ENCODE measurements at places on chromosomes 3 and 15.

DNA sequence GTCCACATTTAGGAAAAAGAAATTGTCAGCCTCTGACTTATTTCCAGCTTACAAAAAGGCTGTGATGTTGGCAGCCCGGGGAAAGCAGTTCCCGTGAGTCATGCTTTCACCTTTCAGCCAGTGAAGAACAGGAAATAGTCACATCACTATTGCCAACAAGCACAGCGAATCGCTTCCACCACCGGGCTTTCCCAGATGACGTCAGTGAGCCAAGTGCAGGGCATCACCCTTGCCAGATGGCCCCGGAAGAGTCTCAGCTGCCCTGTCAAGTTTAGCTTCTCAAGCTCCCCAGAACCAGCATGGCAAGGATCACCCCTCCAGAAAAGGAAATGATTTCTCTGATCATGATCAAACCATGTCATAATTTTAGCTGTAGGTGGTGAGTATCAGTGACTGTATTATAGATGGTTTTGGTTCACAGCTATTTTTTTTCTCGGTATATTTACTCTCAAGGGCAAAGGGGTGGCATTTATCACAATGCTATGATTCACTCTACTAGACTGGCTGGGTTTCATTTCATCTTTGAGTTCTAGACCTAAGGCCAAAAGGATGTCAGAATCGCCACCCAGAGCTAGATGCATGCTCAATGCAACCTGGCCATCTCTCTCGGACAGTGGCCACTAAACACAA, 32.9 kb downstream of the B3GNT5 start:
- peak; percentile 100 for DNase-seq

DNA sequence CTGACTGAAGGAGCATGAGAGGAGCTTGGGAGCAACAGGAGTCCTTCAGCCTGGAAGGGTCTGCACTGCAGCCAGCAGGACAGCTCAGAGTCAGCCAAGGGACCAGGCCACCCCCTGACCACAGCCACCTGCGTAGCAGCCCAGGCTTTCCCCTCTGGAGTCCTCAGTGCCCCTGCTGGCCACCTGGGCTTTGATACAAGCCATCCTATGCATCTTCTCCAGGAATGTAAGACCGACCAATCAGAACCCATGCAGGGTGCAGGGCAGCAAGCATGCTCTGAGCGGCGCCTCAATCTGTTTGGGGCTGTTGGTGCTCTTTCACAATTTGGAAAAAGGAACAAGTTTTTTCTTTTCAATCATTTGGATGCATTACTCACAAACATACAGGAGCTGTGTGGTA, 52.0 kb downstream of the DZIP1L start:
- no peak for DNase-seq

DNA sequence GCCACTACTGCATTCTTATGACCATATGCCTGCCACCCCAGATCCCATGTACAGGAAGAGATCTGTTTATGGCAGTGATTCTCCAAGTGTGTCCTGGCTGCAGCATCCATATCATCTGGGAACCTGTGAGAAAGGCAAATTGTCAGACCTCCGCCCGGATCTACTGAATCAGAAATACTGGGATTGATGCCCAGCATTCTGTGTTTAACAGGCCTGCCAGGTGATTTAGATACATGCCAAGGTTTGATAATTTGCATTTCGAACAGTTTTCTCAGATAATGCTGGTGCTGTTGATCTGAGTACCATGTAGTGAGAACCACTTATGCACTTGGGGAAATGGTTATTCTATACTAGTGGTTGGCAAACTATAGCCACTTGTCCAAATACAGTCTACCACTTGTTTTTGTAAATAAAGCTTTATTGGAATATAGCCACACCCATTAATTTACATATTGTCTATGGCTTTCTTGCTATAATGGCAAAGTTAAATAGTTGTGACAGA, 165.4 kb downstream of the SSR3 start:
- DNase-seq: peak; percentile 52

DNA sequence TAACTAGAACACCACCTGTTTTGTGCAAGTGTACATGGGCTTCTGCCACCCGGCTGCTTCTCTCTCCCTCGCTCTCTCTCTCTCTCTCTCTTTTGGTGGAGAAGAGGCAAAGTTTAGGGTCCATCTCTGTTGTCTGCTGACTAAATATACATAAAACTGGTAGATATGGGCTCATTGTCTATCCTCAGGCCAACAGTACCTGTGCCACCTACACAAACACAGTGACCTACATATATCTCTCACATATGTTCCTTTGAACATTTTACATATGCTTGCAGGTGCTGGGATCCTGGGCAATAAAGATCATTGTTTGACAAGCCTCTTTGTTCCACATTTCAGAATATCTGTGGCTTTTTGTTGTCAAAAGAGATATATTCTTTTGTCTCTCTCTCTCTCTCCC, 256.3 kb upstream of the KCNH8 start:
- DNase-seq: no peak

GRCh38 chr3:123285479-123285878, 83.7 kb downstream of the SEC22A start:
- no peak for DNase-seq

GRCh38 chr3:12901623-12902045, 60.3 kb upstream of the RPL32 start:
- DNase-seq: no peak

DNA sequence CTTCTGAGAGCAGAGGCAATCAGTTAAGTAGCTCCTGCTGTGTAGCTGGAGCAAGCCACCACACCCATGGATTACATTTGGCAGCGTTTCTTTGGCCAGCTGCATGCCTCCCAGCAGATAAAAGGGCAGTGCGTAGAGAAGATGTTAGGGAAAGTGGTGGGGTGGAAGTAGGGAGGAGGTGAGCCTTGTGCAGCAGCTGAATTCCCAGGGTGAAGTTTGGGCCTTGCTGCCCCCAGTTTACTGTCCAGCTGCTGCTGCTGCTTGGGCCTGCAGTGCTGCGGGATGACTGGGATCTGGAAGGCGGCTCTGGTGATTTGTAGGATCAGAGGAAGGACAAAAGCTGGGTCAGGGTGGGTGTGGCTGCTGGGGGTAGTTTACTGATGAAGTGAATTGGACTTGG, 318.7 kb upstream of the C2CD4B start:
- peak; percentile 72 for DNase-seq

DNA sequence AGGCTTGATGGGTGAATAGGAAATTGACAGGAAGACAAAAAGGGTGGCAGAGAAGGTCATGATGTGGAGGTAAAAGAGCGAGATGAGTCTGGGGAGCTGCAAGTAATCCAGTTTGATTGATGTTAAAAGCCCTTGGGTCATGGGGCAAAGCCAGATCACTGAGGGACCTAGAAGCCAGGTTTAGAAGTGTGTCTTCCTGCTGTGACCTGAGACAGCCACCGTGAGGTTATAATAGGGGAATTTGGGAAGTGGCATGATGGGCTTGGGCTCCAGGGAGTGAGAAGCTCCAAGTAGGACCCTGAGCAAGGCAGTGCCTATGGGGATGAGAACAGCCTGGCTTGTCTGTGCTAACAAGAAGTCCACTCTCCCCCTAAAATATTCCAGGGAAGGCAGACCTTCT, 298.5 kb downstream of the RPLP1 start:
- DNase-seq: no peak

DNA sequence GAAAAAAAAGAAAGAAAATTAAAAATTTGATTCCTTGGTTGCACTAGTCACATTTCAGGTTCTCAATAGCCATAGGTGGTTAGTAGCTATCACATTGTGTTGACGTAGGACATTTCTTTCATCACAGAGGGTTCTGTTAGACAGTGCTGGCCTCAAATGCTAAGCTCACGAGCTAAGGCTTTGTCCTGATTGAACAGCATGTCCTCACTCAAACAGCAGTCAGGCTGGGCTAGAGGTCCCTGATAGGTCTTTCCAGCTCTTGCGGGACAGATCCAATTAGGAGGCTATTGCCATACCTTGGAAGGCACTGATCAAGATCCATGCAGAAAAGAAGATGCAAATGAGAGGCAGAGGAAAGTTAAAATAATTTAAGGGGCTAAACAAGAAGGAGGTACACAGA, 85.9 kb upstream of the HACD2 start:
- DNase-seq: no peak

GRCh38 chr15:63606308-63606707, 9.1 kb downstream of the FBXL22 start:
- DNase-seq: no peak

DNA sequence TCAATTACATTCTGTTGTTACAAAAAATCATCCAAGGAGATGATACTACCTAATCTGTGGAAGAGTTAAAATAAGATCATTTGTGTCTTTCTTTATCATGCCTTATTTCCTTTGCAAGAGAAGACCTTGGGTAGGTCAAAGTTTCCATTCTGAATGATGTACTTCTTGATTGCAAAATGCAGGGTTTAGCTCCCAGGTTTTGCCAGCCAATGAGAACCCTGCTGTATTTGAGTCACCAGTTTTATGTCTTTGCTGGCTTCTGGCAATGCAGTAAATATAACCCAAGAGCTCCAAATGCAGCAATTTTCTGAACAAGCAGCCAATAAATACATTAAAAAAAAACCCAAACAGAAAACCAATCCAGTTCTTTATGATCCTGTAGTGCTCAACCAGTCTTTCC, 204.9 kb downstream of the CADPS start:
- peak; percentile 75 for DNase-seq

- peak; percentile 88 for DNase-seq
Measured at GRCh38 chr3:120559242-120560061, 36.7 kb upstream of the NDUFB4 start.

- no peak for DNase-seq
Measured at GRCh38 chr15:41892621-41893421, 1.0 kb downstream of the SPTBN5 start.

DNA sequence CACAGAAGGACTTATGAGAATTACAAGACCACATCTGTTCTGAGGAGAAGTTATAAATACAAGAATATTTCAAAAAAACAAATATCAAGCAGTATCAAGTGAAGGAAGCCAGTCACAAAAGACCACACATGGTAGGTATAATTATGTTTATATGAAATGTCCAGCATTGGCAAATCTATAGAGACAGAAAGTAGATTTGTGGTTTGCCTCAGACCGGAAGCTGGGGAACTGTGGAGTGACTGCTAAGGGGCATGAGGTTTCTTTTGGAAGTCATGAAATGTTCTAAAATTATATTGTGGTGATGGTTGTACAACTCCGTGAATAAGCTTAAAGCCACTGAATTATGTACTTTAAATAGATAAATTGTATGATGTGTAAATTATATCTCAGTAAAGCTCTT, 136.9 kb downstream of the FRMD5 start:
- no peak for DNase-seq

DNA sequence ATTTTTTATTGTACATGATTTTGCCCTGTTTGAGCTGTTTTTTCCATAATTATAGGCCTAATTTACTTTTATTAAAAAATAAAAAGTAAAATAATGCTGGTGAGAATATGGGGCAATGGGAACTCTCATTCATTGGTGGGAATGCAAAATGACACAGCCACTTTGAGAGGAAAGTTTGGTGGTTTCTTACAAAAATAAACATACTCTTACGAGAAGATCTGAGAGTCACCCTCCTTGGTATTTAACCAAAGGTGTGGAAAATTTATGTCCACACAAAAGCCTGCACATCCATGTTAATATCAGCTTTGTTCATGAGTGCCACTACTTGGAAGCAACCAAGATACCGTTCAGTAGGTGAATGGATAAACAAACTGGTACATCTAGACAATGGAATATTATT, 9.8 kb downstream of the MUC13 start:
- no peak for DNase-seq

DNA sequence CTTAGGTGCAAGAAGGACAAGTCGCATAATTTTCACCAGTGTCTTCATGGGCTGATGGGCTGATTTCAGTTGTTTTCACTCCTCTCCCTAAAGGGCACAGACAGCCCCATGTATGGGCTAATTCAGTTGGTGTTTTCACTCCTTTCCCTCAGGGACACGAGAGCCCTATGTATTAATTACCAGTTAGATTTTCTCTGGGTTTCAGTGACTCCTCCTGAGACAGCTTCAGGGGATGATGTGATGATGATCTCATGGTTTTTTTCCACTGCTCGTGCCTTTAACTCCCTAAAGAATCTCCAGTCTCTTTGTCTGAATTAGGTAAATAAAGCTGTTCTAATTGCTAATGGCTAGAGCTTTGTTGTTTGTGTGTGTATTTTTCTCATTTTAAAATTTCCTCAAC, 9.9 kb downstream of the RAMAC start:
- DNase-seq: peak; percentile 11

GRCh38 chr3:134104031-134104430, 74.3 kb upstream of the SLCO2A1 start:
- peak; percentile 27 for DNase-seq

GRCh38 chr3:112965656-112966055, 9.2 kb downstream of the CD200R1 start:
- no peak for DNase-seq

- peak; percentile 70 for DNase-seq
Measured at GRCh38 chr3:99315896-99316295, 322.5 kb upstream of the COL8A1 start.

- peak; percentile 75 for DNase-seq
Measured at GRCh38 chr3:4601892-4602291, 108.7 kb downstream of the ITPR1 start.

- peak; percentile 35 for DNase-seq
Measured at GRCh38 chr3:122974764-122975162, 52.8 kb downstream of the SEMA5B start.

- DNase-seq: peak; percentile 24
Measured at GRCh38 chr15:79283252-79284048, 928 bp downstream of the ANKRD34C start.

GRCh38 chr3:194089357-194090177, 46.4 kb upstream of the HES1 start:
- peak; percentile 99 for DNase-seq

GRCh38 chr3:12224181-12225147, 64.4 kb upstream of the PPARG start:
- peak; percentile 99 for DNase-seq

DNA sequence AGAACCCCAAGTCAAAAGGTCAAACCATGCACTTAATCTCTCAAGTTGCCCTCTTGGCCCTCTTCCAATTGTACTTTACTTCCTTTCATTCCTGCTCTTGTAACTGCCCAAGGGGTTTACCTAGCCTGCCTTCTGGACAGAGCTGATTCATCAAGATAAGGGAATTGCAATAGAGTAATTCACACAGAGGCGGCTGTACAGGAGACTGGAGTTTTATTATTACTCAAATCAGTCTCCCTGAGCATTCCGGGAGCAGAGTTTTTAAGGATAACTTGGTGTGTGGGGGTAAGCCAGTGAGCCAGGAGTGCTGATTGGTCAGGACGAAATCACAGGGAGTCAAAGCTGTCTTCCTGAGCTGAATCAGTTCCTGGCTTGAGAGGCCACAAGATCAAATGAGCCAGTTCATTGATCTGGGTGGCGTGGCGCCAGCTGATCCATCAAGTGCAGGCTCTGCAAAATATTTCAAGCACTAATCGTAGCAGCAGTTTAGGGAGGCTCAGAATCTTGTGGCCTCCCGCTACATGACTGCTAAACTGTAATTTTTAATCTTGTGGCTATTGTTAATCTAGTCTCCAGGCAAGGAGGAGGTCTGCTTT, 590.0 kb downstream of the EPHA3 start:
- no peak for DNase-seq

DNA sequence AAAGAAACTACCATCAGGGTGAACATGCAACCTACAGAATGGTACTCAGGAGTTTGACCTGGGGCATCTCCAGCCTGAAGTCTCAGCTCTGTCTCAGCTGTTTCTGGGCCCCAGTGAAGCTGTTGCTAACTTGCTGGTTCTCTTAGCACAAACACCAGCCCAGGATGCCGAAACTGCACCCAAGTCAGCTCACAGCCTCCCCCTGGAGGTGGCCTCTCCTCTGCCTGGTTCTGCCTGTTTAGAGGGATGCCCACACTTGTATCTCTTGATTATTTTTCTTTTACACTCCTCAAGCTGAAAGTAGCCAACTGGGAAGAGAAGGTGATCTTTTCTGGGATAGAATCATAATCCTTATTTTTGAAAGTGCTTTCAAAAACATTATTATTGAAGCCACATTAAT, 289.0 kb upstream of the RASGRP1 start:
- peak; percentile 53 for DNase-seq

- no peak for DNase-seq
Measured at GRCh38 chr3:126552688-126553283, 5.9 kb downstream of the C3orf22 start.
